Panc1 (cell line): ENCODE measurements at places on chromosomes 2 and 18.
A peak's percentile ranks its signal among the peaks of the same experiment; 100 is the strongest.

DNA sequence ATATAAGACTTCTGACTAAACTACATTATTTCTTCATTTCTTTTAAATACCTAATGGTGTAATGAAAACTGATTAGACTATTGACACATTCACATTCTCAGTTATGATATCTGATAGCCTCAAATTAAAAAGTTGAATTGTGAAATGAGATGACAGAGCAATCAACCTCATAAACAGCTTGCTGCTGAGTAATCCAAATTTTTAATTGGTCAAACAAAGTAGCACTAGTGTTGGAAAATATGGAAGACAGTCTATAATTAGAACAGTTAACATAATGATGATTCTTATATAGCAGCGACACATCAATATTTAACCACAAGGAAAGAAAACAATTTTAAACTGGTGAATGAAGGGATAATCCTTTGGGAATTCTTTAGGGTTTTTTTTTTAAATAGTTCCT is 91.9 kb upstream of the LRP1B start:
- H3K27me3 ChIP-seq, result no peaks in the 10 kb centered on the region
- no peaks in the 10 kb centered on the region for H3K4me1 ChIP-seq
- H3K4me3 ChIP-seq, result no peak overlapping the region
- DNase-seq, result no peak
- H3K27ac ChIP-seq, result no peak overlapping the region
- no peaks in the 10 kb centered on the region for H3K36me3 ChIP-seq

GRCh38 chr18:24947521-24948305 is 404.3 kb downstream of the ZNF521 start:
- no peak overlapping the region for H3K27ac ChIP-seq
- no peaks in the 10 kb centered on the region for H3K4me1 ChIP-seq
- DNase-seq, result no peak
- no peaks in the 10 kb centered on the region; the same call in 1 of the 2 replicates for H3K27me3 ChIP-seq
- H3K36me3 ChIP-seq, result no peaks in the 10 kb centered on the region

DNA sequence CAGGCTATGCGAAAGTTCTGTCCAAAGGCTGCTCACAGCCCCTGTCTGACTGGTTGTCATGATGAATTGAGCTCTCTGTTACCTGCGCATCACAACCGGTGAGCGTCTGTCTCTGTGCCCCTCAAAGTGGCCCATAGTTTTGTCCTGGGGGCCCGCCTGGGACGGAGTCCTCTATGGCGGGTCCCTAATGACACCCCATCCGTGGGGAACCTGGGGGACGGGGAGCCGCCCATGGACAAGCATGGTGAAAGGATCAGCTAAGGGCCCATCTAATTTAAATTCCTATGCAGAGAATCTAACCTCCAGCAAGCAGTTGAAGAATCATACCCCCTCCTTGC is 473 bp downstream of the ELMOD3 start:
- peak overlapping the region; percentile 75 for H3K4me3 ChIP-seq
- peaks cover 5% of the 10 kb centered on the region for H3K36me3 ChIP-seq
- H3K4me1 ChIP-seq, result 0 out of 2 replicates have a peak, but pooled peaks cover 4% of the 10 kb centered on the region
- H3K27ac ChIP-seq, result peak overlapping the region; percentile 94

DNA sequence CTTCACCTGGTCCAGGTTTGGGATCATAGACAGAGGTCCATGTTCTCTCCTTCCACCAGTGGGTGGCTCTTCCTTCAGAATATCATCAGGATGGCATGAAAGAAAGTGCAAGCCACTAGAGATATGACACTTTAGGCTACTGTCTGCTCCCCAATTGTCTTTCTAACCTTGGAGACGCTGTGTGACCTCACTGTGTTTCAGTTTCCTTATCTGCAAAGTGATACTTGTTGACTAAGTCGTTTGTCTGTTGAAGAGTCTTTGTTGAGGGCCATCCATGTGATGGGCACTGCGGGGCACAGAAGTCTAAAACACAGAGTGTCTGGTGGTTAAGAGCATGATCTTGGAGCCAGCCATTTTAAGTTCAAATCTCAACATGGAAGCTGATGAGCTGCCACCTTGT is 259.9 kb upstream of the THSD7B start:
- H3K4me3 ChIP-seq, result no peak overlapping the region
- no peaks in the 10 kb centered on the region for H3K4me1 ChIP-seq
- no peak for DNase-seq
- no peaks in the 10 kb centered on the region for H3K36me3 ChIP-seq
- H3K27ac ChIP-seq, result no peak overlapping the region
- H3K27me3 ChIP-seq, result no peaks in the 10 kb centered on the region

DNA sequence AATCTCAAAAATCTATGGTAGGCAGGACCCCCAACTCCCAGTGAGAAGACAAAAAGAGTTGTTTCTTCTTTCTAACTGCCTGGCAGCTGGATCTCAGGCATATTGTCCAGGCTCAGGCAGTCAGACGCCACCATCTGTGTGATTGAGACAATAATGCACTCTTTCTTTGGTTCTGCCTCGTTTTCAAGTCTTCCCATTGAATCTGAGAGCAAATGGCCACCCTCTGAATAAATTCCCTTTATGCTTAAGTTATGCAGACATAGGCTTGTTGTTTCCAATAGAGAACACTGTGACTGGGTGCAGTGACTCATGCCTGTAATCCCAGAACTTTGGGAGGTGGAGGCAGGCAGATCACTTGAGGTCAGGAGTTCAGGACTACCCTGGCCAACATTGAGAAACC is 15.3 kb upstream of the CD207 start:
- no peaks in the 10 kb centered on the region for H3K36me3 ChIP-seq
- no peaks in the 10 kb centered on the region for H3K4me1 ChIP-seq
- no peak overlapping the region for H3K4me3 ChIP-seq
- no peak overlapping the region for H3K27ac ChIP-seq
- DNase-seq, result no peak

- no peaks in the 10 kb centered on the region for H3K27me3 ChIP-seq
- no peak overlapping the region for H3K4me3 ChIP-seq
- no peak for DNase-seq
- H3K36me3 ChIP-seq, result no peaks in the 10 kb centered on the region
Measured at GRCh38 chr2:233058717-233059546, 1.2 kb upstream of the INPP5D start.

- peaks cover 15% of the 10 kb centered on the region for H3K4me1 ChIP-seq
- no peaks in the 10 kb centered on the region for H3K27me3 ChIP-seq
- no peak for DNase-seq
- H3K36me3 ChIP-seq, result no peaks in the 10 kb centered on the region
- no peak overlapping the region for H3K4me3 ChIP-seq
Measured at GRCh38 chr2:189183170-189183569, 3.6 kb upstream of the COL5A2 start.

GRCh38 chr2:103959174-103960128 is 894.5 kb upstream of the POU3F3 start:
- no peaks in the 10 kb centered on the region for H3K27me3 ChIP-seq
- no peaks in the 10 kb centered on the region for H3K36me3 ChIP-seq
- H3K4me1 ChIP-seq, result no peaks in the 10 kb centered on the region
- H3K4me3 ChIP-seq, result no peak overlapping the region
- DNase-seq, result peak; percentile 15

GRCh38 chr18:6495536-6495935 is 80.8 kb upstream of the L3MBTL4 start:
- DNase-seq, result no peak
- no peaks in the 10 kb centered on the region for H3K27me3 ChIP-seq
- no peaks in the 10 kb centered on the region for H3K36me3 ChIP-seq
- H3K4me3 ChIP-seq, result no peak overlapping the region
- H3K4me1 ChIP-seq, result no peaks in the 10 kb centered on the region
- no peak overlapping the region for H3K27ac ChIP-seq

GRCh38 chr18:63258749-63259566 is 60.6 kb downstream of the BCL2 start:
- no peak overlapping the region for H3K27ac ChIP-seq
- no peak overlapping the region for H3K4me3 ChIP-seq
- DNase-seq, result no peak
- no peaks in the 10 kb centered on the region for H3K27me3 ChIP-seq
- H3K36me3 ChIP-seq, result no peaks in the 10 kb centered on the region

- no peaks in the 10 kb centered on the region for H3K27me3 ChIP-seq
- H3K4me1 ChIP-seq, result no peaks in the 10 kb centered on the region
- H3K4me3 ChIP-seq, result no peak within 1 kb of the TSS
- no peaks in the 10 kb centered on the region for H3K36me3 ChIP-seq
- no peak within 1 kb of the TSS for H3K27ac ChIP-seq
- peak; percentile 22 for DNase-seq
Measured at GRCh38 chr2:165203689-165204559, at the start of gene SCN3A. SCN3A (minus strand) TSS chr2:165204050; CDS start chr2:165176394, 27,656 bp downstream.

- DNase-seq, result no peak
- H3K4me3 ChIP-seq, result no peak overlapping the region
- H3K27me3 ChIP-seq, result no peaks in the 10 kb centered on the region
- no peaks in the 10 kb centered on the region for H3K36me3 ChIP-seq
- H3K27ac ChIP-seq, result no peak overlapping the region
Measured at GRCh38 chr2:125085904-125086303, 1060.8 kb downstream of the CNTNAP5 start.

GRCh38 chr2:16746329-16746728 is 80.7 kb upstream of the CYRIA start:
- no peaks in the 10 kb centered on the region for H3K27me3 ChIP-seq
- no peak overlapping the region for H3K4me3 ChIP-seq
- no peaks in the 10 kb centered on the region for H3K4me1 ChIP-seq

DNA sequence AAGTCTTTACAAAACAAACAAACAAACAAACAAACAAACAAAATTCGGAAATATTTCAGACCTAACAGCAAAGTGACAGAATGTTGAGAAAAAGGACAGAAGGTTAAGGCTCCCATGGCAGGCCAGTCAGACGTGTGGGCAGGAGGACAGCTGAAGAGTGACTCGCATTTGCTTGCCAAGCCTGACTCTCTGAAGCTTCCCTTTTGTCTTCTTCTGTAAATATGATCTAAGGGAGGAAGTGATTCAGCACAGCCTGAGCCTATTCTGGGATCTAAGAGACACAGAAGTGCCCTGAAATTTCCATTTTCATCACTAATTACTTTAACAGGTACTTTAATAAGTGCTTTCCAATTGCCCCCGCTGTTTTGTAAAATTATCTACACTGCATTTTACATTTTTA is 134.0 kb upstream of the LYPD1 start:
- no peak for DNase-seq
- no peak overlapping the region for H3K27ac ChIP-seq
- H3K36me3 ChIP-seq, result no peaks in the 10 kb centered on the region
- H3K27me3 ChIP-seq, result no peaks in the 10 kb centered on the region
- H3K4me3 ChIP-seq, result no peak overlapping the region
- H3K4me1 ChIP-seq, result no peaks in the 10 kb centered on the region

GRCh38 chr18:43879415-43879814 is 602.1 kb upstream of the SYT4 start:
- H3K36me3 ChIP-seq, result no peaks in the 10 kb centered on the region
- H3K27me3 ChIP-seq, result no peaks in the 10 kb centered on the region
- no peak for DNase-seq

- no peak overlapping the region for H3K27ac ChIP-seq
- no peaks in the 10 kb centered on the region for H3K4me1 ChIP-seq
- no peak overlapping the region for H3K4me3 ChIP-seq
- DNase-seq, result no peak
Measured at GRCh38 chr2:121002597-121002996, 266.9 kb downstream of the GLI2 start.

GRCh38 chr18:23718731-23719130 is 29.5 kb downstream of the LAMA3 start:
- no peak overlapping the region for H3K4me3 ChIP-seq
- H3K36me3 ChIP-seq, result no peaks in the 10 kb centered on the region
- H3K27ac ChIP-seq, result no peak overlapping the region
- no peak for DNase-seq
- no peaks in the 10 kb centered on the region for H3K27me3 ChIP-seq
- H3K4me1 ChIP-seq, result peaks cover 16% of the 10 kb centered on the region

DNA sequence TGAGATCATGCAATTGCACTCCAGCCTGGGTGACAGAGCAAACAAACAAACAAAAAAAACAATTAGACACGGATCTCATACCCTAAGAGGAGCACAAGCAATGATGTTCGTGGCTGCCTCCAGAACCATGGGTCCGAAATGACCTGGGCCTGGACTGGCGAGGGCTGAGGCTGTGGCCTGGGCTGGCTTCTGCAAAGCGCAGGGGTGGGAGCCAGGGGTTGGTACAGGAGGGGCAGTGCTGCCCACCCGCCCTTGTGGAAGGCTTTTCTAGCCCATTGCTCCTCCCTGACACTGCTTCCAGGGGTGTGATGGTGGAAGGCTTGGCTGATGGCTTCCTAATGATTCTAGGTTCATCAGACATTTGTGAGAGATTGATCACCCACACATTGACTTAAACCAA is 167.8 kb downstream of the FHOD3 start:
- peak overlapping the region; percentile 29; the same call in 1 of the 2 replicates for H3K27ac ChIP-seq
- H3K27me3 ChIP-seq, result no peaks in the 10 kb centered on the region
- peaks cover 18% of the 10 kb centered on the region for H3K4me1 ChIP-seq
- no peak for DNase-seq
- no peaks in the 10 kb centered on the region for H3K36me3 ChIP-seq

- no peaks in the 10 kb centered on the region for H3K4me1 ChIP-seq
- H3K27ac ChIP-seq, result no peak overlapping the region
- DNase-seq, result no peak
- H3K4me3 ChIP-seq, result no peak overlapping the region
Measured at GRCh38 chr2:229330952-229331351, 59.9 kb upstream of the PID1 start.

GRCh38 chr2:101064868-101065549 is 62.9 kb downstream of the RPL31 start:
- H3K4me3 ChIP-seq, result 0 out of 2 replicates have a peak overlapping the region, but pooled peaks have one; percentile 7
- peaks cover 5% of the 10 kb centered on the region for H3K36me3 ChIP-seq
- H3K27ac ChIP-seq, result peak overlapping the region; percentile 97
